ENCODE measurements at places on chromosomes 5 and 9.
A peak's percentile ranks its signal among the peaks of the same experiment; 100 is the strongest.

- DNase-seq, result no peak
These were observed 4.9 kb upstream of the HRH2 start for GRCh38 chr5:175652741-175653663.

- DNase-seq, result no peak
These were observed 340.7 kb downstream of the ARRDC3 start for GRCh38 chr5:91042247-91042935.

DNA sequence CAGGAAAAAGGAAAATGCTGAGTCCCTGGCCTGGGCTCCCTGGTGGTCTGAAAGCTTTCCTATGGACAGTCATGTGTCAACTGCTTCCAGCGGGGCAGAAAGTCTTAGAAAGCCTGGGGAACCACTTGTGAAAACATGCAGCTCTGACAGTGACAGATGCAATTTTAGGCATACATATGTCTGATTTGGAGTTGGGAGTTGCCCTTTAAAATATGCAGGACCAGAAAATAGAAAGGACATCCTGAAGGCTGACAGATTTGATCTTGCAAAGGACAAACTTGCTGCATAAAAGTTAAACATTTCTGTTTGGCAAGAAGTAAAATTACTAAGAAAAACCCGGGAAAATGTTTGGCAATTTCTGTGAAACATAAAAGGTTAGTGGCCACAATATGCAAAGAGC lies 23.8 kb downstream of the GADD45G start:
- no peak for DNase-seq

GRCh38 chr5:67878933-67879332 lies 336.6 kb upstream of the PIK3R1 start:
- no peak for DNase-seq

DNA sequence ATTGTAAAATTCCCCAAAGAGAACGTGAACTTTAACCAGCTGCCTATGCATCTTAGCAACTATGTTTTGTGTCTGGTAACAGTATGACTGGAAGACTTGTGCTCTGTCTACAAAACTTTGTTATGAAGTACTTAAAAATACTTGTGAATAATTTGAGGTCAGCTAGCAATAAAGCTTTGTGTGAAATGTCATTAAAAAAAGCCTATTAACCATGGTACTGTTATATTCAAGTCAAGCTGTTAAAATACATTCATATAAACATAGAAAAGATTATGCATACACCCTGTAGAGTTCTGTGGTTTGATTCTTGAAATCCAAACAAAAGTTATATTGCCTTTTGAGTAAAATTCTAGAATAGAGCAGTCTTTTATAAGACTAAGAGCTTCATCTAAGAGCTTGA lies 60.1 kb downstream of the VCAN start:
- no peak for DNase-seq

- no peak for DNase-seq
These were observed 17.9 kb downstream of the TNFSF15 start for GRCh38 chr9:114787781-114788498.

GRCh38 chr5:142233083-142234032 lies 91.5 kb downstream of the SPRY4 start:
- DNase-seq, result no peak

- DNase-seq, result no peak
These were observed 6.2 kb downstream of the NEK6 start for GRCh38 chr9:124263800-124264426.

- DNase-seq, result no peak
These were observed 136.1 kb downstream of the GAPVD1 start for GRCh38 chr9:125397736-125398135.

DNA sequence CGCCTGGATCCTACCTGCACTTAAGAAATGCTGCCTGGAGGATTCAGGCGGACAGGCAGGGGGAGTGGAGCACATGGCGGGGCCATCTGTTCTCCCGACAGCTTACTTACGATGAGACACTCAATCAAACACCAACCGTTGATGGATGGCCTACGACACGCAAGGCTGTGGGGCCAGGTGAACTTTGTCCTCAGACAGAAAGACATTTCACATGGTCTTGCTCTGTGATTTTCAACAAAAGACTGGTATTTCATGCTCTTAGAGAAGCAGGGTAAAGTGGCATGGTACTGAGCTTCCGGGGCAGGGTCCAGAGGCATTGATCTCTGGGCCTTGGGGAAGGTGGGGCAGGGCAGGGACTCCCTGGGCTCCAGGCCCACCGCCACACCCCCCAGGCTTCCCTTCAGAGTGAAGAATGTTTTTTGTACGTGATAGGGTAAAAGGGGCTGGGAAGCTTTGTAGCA lies 9.1 kb upstream of the OLFM1 start:
- DNase-seq, result no peak

DNA sequence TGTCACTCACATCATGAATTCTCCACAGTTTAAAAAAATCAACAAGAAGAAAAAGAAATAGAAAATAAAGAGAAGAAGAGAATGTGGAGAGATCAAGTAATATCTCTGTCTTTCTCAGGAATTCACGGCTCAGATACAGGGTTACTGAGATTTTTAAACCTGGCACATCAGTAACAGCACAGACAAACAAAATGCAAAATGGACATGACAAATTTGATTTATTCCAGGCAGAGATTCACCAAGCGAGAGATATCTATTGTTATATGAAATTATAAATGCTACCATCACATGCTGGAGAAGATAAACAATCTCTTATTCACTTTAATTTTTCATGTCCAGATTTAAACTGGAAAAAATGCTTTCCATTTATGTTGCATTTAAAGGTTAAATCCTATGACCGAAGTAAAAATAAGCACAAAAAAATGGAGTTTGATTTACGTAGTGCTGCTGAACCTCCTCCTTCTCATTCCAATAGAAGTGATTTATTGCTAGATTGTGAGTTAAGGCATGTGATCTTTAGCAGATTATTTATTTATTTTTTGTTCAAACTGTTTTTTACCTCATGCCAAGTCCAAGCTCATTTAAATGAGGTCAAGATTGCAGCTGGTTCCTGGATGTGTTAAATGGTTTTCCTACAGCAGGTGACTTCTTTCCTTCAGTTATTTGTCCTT lies 926.4 kb downstream of the MAT2B start:
- DNase-seq, result no peak

DNA sequence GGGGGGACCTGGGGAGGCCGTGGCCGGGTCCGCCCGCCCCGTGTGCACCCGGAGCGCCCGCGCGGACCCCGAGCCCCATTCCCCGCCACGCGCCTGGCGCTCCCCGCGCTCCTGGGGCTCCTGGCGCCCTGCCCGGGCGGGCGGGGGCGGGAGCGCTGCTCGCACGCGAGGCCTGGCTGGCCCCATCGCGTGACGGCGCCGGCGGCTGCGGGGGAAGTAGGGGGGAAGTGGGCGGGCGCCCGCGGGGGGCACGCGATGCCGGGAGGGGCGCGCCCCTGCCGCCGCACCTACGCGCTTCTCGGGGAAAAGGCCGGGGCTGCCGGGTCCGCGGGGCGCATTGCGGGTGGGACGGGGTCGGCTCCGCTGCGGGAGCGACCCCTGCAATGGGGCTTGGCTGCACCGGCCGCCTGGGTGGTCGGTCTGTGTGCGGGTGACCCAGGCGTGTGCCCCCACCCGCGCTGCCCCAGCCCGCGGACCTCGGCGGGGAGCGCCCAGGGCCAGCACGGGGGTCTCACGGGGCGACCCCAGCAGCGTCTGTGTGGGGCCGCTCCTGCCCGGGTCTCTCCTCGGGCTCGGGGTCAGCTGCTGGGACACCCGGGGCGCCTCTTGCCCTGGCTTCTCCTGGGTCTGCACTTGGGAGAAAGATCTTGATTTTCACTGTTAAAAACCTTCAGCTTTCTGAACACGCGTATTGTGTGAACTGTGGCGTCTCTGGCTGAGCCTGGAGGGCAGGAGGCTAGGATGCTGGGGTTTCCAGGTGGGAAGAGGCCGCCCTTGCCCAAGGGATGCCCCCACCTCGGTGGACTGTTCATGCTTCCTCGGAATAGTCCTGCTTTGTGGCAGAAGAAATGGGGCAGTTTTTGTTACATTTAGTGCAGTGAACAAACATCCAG lies 52.4 kb downstream of the AHRR start:
- no peak for DNase-seq

- DNase-seq, result no peak
These were observed 591.8 kb downstream of the PDE4D start for GRCh38 chr5:59301727-59302126.

DNA sequence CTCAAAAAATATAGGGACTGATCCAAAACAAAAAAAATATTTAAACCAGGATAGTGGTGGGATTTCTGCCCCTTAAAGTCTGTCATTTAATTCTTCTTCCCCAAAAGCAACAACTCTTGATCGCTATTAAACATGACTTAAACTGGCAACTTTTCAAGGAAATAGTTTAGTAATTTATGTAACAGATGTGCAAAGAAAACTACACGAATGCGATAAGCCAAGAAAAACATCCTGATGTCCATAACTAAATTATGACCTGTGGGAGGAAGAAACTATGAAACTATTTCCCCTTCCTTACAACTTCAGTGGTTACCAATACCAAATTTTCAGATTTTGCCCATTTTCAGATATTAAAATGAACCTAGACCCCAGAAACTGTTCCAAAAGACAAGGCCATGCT lies 31.5 kb downstream of the CLINT1 start:
- DNase-seq, result no peak

DNA sequence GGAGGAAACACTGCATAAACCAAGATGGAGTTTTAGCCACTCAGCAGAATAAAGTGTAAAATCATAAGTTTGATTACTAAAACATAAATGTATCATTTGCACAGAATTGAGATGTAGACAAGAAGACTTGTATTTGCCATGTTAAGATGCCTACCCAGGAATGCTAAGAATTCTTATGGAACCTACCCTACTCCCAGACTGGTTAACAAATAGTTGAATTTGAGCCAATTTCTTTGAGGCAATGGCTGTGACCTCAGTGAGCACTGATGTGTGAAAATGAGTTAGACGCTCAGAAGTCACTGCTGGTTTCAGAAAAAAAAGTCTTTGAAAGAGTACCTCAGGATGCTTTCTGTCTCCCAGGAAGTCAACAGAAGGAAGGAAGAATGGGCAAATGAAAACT lies 95.6 kb downstream of the ESM1 start:
- no peak for DNase-seq

DNA sequence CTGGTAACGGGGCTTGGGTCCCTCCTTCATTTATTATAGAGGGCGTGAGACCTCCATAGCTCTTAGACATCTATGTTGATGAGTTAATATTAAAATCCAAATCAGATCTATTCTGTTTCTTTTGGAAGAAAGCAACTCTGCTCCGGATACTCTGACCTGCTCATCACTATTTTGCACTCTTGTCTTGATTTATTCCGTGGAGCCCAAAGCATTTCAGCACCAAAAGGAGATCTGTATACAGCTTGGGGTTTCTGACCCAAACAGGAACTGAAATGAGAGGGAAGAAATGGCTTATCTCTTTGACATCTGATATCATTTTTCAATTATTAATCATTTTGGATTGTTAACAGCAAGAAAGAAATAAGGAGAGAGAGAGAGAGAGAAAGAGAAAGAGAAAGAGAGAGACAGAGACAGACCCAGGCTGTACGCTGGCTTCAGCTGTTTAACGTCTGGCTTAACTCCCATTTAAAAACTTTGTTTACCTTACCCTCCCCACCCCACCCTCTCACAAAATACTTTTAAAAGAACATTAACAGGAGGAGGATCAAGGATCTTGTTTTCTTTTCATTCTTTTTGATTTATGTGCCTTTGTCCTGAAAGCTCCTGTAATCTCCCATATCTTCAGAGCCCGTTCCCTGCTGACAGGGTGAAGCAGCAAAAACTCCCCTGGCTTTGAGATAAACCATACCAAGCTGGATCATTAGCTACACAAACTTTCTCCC lies 231.4 kb upstream of the TUT7 start:
- DNase-seq, result no peak

- DNase-seq, result no peak
These were observed 64.6 kb downstream of the EHMT1 start for GRCh38 chr9:137683262-137683864.

- no peak for DNase-seq
These were observed 36.5 kb downstream of the RGS3 start for GRCh38 chr9:113499876-113500497.

DNA sequence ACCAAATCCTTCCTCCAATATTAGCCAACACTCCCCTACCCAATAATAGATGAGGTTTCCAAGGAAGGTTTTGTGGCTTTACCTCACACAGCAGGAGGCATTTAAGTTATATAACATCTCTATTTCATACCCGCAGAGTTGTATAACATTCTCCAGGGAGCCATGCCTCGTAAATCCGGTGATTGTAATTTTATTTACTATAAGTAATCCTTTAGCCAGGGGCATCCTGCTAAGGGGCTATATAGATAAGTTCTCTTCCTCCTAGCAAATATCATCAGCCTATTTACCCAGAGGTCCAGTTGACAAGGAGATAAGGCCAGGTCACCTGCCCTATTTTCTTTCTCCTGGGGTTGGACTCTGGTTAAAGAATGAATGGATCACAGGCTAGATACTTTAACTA lies 2051.0 kb downstream of the EFNA5 start:
- no peak for DNase-seq

DNA sequence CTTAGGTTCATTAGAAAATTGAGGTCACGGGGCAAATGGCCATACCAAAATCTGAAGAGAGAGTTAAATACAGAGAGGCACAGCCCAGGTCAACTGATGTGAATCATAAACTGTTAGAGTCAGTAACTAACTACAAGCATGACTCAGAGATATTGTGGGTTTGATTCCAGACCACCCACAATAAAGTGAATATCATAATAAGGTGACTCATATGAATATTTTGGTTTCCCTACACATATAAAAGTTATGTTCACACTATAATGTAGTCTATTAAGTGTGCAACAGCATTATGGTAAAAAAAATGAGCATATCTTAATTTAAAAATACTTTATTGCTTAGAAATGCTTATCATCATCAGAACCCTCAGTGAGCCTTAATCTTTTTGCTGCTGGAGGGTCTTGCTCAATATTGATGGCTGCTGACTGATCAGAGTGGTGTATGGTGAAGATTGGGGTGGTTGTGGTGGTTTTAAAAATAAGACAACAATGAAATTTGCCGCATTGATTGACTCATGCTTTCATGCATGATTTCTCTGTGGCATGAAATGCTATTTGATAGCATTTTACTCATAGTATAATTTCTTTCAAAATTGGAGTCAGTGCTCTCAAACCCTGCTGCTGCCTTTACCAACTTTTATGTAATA lies 53.1 kb upstream of the EDIL3 start:
- peak; percentile 1 for DNase-seq

DNA sequence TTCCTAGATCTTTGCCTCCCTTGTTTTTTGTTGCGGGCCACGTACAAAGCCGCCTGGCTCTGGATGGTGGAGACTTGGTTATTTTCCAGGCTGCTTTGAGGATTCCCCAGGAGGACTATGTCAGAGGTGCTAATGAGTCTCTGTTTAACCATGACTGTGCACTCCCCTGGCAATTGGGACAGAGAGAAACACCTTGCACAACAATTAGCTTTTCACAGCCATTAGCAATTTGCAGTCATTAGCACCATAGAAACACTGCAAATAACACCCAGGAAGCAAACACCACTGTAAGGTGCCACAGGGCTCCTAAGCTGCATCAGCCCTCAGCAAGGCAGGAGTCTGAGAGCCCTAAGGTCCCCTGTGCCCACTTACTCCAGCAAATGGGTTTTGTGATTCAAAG lies 201.0 kb upstream of the VLDLR start:
- no peak for DNase-seq

- DNase-seq, result no peak
These were observed 483 bp upstream of the EIF4EBP3 start for GRCh38 chr5:140546851-140547507.

- DNase-seq, result no peak
These were observed 453.3 kb downstream of the DIRAS2 start for GRCh38 chr9:90189306-90189705.

- DNase-seq, result no peak
These were observed 173.7 kb downstream of the DAB2IP start for GRCh38 chr9:121825031-121825691.

All from T1000 (cell line).